ENCODE measurements at places on chromosomes 7 and 10.

DNA sequence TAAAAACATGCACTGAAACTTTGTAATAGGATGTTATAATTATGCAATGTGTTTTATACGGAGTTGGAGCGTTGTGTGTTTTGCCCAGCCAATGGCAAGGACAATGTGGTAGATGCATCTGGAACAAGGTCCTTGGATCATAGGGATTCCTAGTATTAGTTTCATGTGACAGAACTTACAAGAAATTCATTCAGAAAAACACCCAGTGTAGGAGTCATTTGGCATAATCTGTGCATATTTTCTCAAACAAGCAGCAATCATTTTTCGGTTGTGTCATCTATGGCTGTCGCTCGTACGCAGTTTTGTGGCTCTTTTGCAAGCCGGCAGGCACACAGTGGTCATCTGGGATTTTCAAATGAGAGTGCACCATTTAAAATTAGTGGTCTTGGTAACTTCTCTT lies 19.8 kb downstream of the CREB5 start:
- DNase-seq = no peak

GRCh38 chr10:100775871-100776270 lies 30.5 kb downstream of the PAX2 start:
- DNase-seq = no peak

- no peak for DNase-seq
These were observed 746.5 kb downstream of the LRMDA start for GRCh38 chr10:76177936-76178335.

GRCh38 chr7:17440831-17441230 lies 142.4 kb downstream of the AHR start:
- no peak for DNase-seq

DNA sequence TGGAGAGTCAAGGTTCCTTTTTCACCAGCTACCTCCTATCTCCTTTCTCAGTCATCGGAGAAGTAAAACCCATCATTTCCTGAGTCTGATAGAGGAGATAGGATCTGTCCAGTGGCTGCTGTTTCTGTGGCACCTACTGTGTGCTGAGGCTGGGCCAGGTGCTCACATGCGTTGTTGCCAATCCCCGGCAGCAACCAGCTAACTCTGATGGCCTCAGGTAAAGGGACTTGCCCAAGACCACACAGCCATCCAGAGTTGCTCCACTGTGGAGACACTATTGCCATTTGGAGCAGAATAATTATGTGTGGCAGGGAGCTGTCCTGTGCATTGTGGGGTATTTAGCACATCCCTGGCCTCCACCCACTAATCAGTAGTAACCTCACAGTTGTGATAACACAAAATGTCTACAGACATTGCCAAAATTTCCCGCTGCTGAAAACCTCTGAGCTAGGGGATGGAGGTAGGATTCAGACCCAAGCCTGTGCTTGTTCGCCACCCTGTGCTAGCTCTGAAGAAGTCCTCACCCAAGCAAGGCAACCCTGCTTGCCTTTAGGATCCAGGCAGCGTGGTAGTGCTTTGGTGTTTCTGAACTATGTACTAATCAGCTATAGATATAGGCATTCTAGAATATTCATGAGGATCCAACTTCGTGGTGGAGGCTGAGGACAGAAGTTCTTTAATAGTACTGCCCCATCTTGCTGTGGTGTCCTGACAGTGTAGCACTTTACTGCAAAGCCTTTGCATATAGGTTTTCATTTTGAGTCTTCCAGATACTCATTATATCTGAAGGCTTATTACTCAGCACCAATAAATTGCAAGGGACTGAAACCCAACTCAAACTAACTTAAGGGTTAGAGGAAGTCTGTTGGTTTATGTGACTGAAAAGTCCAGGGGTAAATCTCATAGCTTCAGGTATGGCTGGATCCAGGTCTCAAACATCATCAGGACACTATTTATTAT lies 164.6 kb downstream of the GRK5 start:
- no peak for DNase-seq

DNA sequence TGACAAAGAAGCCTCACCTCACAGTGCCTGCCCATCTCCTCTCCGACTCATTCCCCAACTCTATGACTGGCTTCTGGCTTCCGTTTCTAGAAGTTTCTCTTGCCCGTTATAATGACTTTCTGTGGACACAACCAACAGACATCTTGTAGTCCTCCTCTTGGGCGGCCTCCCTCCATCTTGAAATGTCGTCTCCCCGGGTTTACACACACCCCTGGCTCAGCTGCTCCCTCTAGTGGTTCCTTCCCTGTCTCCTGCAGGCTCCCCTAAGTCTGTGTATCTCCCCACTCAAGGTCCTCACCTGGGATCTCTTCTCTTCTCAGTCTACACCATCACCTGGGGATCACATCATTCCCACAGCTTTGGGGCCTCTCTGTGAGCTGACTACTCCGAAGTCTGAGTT lies 123.4 kb upstream of the NEBL start:
- DNase-seq = no peak

- DNase-seq = no peak
These were observed 184.7 kb downstream of the FRMD4A start for GRCh38 chr10:14146025-14146424.

- no peak for DNase-seq
These were observed 162.7 kb downstream of the AKR1D1 start for GRCh38 chr7:138238734-138239659.

DNA sequence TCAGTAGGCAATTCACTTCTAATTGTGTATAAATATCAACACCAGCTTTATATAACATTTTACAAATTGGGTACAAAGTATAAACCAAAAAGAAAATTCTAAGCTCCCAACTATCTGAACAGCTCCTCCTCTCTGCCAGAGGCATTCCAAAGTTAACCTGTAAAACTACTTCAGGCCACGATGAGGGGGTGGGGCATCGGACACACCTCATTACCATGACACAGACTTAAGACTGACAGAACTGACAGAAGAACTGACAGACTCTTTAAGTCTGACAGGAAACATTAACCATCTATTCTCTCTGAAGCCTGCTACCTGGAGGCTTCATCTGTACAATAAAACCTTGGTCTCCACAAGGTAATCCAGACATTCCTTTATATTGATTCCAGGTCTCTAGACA lies 12.3 kb downstream of the ESYT2 start:
- no peak for DNase-seq

- no peak for DNase-seq
These were observed 159.8 kb downstream of the PIP4K2A start for GRCh38 chr10:22554461-22555182.

DNA sequence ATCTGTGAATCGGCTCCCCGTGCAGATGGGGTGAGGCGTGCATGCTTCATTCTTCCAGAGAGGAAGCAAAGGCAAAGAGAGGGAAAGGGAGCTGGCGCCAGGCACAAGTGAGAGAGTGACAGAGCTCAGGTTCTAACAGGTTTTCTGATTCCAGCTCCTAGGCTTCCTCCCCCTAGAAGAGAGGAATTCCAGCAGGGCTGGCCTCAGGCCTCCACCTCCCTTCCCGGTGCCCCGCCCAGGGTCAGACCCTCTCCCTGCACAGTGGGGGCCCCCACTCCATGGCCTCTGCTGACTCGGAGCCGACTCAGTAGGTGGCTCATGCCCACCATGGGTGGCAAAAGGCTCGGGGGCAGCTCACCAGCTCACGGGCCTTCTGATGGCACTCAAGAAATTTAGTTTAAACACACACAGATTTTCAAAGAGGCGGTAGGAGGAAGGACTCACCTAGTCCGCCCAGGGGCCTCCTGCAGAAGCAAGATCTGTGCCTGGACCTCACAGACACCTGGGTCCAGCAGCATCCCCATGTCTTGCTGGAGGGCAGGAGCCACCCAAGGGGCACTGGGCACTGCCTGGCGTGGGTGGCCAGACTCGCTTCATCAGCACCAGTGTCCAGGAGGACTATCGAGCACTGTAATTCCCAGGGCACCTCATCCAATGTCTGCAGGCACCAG lies 183.5 kb downstream of the MAD1L1 start:
- no peak for DNase-seq

Measured in stimulated activated CD8-positive, alpha-beta memory T cell treated with anti-CD3 and anti-CD28 coated beads, Interleukin-15, amount 100 ng/mL, for 4 hours (primary cell).